ENCODE measurements at places on chromosomes 13 and 19. TPM values are rescaled to one million over a fixed set of nuclear protein-coding genes. Genes with fewer than 3 reads are reported as not detected.

Gene GJB2
- 0.28 TPM for total RNA-seq

Gene RFPL4A
- total RNA-seq: not detected

Gene OPA3
- 13.0 TPM for total RNA-seq

Gene POGLUT2
- total RNA-seq: 23.1 TPM

Gene ZIM2
- total RNA-seq: not detected

Gene VSTM2B
- total RNA-seq: 0.29 TPM

DNA sequence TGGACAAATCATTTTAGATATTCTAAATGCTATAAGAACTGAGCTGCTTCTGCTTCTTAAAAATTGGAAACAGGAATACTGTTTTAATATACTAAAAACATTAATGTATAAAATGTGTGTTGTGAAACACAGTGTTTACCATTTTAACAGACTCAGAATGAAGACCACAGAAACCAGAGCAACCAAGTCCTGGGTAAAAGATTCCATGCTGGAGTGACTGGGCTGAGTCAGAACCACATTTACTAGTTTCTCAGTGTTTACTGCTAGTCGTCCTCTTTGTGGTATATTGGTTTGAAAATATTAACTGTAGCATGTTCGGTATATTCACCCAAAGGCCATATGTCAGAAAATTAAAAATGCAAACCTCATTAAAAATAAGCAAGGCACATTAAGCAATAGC, 31.9 kb downstream of the ANKRD10 start:
- no peak for DNase-seq
- 0 out of 2 replicates have a peak, but pooled peaks cover 9% of the 10 kb centered on the region for H3K4me1 ChIP-seq
- no peak overlapping the region for H3K4me3 ChIP-seq
- H3K36me3 ChIP-seq: peaks cover 3% of the 10 kb centered on the region
- H3K27ac ChIP-seq: no peak overlapping the region

DNA sequence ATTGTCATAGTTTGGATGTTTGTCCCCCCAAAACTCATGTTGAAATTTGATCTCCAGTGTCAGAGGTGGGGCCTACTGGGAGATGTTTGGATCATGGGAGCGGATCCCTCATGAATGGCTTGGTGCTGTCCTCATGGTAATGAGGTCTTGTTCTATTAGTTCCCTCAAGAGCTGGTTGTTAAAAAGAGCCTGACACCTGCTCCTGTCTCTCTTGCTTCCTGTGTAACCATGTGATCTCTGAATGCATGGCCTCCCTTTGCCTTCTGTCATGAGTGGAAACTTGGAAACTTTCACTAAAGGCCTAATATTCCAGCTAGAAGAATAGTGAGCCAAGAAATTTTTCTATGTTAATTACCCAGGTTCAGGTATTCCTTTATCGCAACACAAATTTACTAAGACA, 311.4 kb upstream of the ATXN8OS start:
- H3K4me3 ChIP-seq: no peak overlapping the region
- DNase-seq: no peak
- no peaks in the 10 kb centered on the region for H3K36me3 ChIP-seq
- H3K27ac ChIP-seq: no peak overlapping the region

DNA sequence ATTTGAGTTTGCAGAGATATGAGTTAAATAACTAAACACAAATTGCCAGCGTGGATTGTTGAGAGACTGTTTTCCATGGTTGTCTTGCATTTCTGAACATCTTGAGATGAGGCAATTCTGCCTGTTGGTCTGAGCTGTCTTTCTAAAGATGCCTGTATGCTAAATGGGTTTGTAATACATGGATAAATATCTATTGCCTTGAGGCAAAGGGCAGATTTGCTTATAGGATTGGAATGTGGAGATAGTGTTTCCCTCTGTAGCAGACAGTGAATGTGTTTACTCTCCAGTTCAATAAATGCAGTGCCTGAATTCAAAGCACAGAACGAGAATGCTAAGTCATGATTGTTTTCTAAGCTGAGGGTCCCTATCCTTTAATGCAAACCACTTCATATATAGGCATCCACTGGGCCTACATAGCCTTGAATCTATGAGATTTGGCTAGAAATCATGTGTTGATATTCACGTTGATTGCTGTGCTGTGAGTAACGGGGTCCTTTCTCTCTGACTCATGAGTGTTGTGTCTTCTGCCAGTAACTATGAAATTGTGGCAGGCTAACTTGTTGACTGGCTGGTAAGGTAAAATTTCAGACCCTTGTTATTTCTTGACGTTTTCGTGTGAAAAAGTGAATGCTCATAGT, 2554.8 kb downstream of the PCDH9 start:
- no peak overlapping the region for H3K4me3 ChIP-seq
- H3K4me1 ChIP-seq: no peaks in the 10 kb centered on the region
- H3K36me3 ChIP-seq: no peaks in the 10 kb centered on the region
- no peak overlapping the region for H3K27ac ChIP-seq
- no peaks in the 10 kb centered on the region for H3K27me3 ChIP-seq

- H3K36me3 ChIP-seq: no peaks in the 10 kb centered on the region
- H3K27me3 ChIP-seq: no peaks in the 10 kb centered on the region
- no peak overlapping the region for H3K27ac ChIP-seq
Measured at GRCh38 chr13:44223770-44224444, 149.7 kb upstream of the SERP2 start.

- no peaks in the 10 kb centered on the region for H3K4me1 ChIP-seq
- H3K27me3 ChIP-seq: no peaks in the 10 kb centered on the region
- H3K27ac ChIP-seq: no peak overlapping the region
- no peak for DNase-seq
- no peaks in the 10 kb centered on the region for H3K36me3 ChIP-seq
Measured at GRCh38 chr13:50690006-50690405, 153.5 kb downstream of the DLEU7 start.

Measured in H9 (cell line).